Activated CD8-positive, alpha-beta memory T cell treated with anti-CD3 and anti-CD28 coated beads for 1 hour (primary cell): ENCODE measurements at places on chromosomes 16 and 17.

GRCh38 chr16:78792952-78793351 is 693.5 kb downstream of the WWOX start:
- DNase-seq, result no peak

- no peak for DNase-seq
Observed at GRCh38 chr17:79742951-79743476, 12.3 kb downstream of the ENPP7 start.

GRCh38 chr16:87855852-87856715 is 13.2 kb downstream of the SLC7A5 start:
- no peak for DNase-seq

DNA sequence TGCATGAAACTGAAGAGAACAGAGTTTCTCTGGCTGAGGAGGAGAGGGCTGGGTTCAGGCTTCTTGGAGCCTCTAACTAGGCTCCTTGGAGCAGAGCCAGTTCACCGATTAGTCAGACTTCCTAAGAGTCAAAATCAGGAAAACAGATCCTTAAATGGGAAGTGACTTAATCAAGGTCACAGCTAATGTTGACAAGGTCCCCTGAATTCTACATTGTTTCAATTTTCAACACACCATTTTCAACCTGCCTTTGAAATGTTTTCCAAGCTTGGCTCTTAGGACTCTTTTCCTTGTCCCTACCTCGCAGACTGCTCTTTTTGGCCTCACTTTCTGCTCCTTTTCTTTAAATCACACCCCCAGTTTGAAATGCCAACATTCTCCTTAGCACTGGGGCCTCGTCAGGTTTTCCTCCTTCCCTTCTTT is 16.3 kb downstream of the MYL4 start:
- DNase-seq, result no peak

GRCh38 chr17:41653892-41654677 is 29.7 kb upstream of the KRT17 start:
- no peak for DNase-seq

GRCh38 chr16:50313596-50314478 is 47.5 kb downstream of the ADCY7 start:
- peak; percentile 22 for DNase-seq

GRCh38 chr16:30356401-30357084 is 1.4 kb upstream of the CD2BP2 start:
- no peak for DNase-seq

DNA sequence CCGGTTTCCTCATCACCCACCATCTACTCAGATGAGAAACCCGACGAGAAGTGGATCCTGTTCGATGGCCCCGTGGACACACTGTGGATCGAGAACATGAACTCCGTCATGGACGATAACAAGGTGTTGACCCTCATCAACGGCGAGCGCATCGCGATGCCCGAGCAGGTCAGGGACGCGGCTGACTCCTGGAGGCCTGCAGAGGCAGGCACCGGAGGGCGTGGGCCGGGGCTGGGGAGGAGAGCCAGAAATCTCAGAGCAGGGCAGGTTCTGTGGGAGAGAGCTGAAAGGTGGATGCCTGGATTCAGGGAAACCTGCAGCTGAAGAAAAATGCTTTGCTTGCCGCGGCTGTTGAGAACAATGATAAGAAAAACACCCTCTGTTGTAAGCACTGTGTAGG is 47.2 kb upstream of the KDM6B start:
- no peak for DNase-seq

DNA sequence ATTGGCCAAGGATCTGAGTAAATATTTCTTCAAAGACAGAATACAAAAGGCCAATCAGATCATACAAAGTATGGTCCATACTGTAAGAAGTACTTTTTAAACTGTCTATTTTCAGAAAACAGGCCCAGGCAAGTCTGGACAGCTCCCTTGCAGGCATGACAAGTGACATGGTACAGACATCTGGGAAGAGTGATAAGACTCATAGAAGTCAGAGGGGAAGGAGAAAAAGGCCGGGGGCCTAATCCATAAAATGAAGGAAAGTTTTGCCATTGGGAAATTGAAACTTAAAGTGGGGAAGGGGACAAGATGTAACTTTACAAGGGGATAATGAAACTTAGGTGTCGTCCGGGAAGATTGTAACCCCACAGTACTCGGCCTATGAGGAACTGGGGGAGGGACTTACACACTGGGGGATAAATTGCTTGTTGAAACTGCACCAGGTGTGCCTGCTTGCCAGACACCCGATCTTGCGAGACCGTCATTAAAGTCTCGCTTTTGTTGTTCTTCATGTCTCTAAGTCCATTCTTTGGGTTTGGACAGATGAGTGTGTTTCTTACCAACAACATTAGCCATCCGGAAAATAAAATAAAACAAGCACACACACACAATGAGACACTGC is 684.0 kb downstream of the CDH11 start:
- no peak for DNase-seq

DNA sequence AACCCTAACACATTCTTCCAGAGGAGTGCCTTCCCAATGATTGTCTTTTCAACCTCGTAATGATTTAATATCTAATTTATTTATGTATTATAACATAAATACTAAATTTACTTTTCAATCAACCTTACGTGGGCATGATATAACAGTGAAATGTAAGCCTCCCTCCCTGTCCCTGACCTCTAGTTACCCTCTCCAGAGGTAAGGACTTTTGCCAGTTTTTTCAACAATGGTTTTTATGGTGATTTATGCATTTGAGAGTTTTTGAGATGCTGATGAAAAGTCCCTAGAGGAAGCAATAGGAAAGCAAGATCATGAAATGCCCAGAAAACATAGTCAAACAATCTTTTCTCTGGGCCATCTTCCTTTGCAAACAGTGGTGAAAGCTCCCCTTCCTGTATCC is 35.2 kb upstream of the PLLP start:
- DNase-seq, result no peak

DNA sequence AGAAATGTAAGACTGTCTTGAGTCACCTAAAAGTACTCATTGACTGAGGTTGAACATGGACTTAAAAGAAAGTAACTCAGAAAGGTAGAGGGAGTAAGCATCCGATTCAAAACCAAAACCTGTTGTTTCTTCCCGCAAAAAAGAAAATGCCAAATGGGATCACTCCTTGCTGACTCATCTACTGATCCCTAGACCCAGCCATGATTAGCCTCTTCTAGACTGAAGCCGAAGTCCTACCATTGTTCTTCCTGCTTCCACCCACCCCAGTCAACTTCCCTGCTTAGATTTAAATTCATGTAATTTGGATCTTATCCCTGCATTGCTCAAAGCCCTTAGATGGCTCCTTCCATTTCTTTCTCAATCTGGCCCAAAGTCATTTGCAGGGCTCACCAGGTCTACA is 760.5 kb upstream of the SOX9 start:
- DNase-seq, result no peak

DNA sequence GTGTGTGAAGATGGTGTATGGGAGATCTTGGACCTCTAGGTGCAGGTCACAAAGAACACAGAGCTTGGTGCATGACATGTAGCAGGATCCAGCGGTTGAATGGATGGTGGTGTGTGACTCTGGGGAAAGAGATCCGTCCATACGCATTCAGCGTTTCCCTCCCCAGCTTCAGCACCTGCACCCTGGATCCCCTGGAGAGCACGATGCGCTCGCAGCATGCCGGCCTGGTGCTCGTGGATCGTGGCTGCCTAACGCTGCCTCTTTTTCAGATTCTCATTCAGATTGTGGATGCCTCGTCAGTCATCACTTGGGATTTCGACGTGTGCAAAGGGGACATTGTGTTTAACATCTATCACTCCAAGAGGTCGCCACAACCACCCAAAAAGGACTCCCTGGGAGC is 70.9 kb downstream of the SEC14L1 start:
- DNase-seq, result no peak

- no peak for DNase-seq
Observed at GRCh38 chr16:87556941-87557459, 45.3 kb upstream of the JPH3 start.

DNA sequence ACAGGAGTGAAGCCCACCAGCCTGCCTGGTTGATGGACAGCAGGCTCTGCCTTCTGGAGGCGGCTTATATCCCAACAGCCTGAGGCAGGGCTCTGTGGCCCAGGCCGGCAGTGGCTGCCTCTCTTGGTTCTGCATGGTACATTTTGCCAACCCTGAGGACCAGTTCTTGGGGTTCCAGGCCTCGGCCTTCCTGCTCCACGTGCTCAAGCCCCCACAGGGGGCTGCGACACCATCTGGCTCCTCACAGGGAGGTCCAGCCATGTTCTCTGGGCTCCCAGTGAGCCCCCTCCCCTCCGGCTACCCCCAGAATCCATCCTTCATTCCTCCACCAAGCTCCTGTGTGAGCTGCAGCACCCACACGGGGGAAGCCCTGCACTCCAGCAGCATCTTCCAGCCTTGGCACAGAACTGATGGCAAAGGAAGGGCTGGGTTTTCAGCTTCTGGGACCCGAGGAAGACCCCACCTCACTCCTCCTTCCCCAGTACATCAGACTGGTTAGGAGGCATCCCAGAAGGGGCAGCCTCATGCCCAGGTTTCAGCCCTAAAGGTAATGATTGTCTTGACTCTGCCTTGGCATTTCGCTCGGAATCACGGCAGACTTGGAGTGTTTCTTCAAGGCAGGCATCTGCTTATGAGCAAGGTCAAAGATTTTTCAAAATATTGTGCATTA is 231.2 kb downstream of the CPPED1 start:
- DNase-seq, result no peak

DNA sequence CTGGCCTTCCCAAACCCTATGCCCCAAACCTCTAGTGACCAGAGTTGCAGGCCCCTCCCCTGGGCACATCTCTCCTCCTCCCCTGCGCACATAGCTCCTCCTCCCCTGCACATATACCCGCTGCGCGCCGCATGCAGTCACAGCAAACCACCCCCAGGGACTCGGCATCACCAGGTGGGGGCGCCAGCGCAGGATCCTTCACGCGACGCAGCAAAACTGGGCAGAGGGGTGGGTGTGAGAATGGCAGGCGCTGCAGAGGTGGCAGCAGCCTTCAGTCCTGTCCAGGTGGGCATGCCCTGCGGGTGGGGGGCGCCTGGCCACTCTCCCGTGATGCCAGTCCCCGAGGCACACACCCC is 5.6 kb downstream of the CORO6 start:
- DNase-seq, result peak; percentile 82

DNA sequence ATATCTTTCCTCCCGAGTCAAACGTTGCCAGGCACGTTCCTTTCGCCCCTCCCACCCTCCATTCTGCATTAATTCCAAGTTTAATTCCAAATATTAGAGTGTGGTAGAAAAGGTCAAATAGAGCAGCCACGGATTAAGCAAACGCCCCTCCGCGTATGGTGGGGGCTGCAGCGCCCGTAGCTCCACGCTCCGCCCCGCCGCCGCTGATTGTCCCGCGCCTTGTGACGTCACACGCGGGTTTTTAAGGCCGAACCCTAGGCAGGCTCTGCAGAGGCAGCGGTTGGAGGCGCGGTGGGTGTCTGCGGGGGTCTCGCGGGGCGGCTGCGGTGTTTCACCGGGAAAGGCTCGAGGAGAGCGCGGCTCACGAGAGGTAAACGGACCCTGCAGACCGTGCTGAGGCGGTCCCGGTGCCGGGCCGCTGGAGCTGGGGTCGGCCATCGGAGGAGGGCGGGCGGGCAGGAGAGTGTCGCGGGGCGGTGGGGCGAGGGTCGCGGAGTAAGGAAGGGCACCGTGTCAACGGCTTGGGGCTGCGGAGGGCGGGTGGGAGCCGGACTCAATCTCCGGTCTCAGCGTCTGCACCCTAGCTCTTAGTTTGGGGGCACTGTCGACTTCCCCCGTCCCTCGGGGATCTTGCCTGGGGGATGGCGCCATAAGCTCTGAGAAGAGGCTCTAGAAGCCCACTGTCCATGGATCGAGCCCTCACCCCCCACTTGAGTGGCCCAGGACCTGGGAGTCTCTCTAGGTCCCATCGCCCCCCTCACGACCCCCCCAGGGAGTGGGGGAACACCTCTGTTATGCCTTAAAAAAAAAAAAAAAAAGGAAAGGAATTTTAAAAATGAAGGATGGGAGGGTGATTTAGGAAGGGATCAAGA is at the start of gene ARL4D:
Gene ARL4D, plus strand, starts transcription at position 270 of the 872 bp plus-strand sequence. CDS start 740 bp downstream, outside the sequence.
- peak; percentile 66 for DNase-seq

DNA sequence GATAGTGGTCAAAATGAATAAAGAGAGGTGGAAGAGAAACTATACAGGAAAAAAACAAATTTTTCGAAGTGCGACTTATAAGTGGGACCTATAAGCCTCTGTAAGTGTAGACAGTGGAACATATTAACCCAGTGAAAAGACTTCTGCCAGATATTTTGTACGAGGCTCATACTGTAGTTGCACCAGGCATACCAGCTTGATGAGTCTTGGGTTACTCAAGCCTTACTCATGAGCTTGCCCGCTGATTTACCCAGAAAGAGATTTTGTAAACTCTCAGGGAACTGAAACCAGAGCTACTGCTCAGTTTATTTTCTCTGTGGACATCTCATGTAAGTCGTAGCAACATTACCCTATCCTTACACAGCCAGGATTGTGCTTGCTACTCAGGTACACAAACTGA is 708.0 kb upstream of the SOX9 start:
- DNase-seq, result no peak

- peak; percentile 36 for DNase-seq
Observed at GRCh38 chr16:3065069-3065741, at the start of gene IL32. Gene IL32 (plus strand): TSS chr16:3065640. CDS start chr16:3065812, 172 bp downstream.

DNA sequence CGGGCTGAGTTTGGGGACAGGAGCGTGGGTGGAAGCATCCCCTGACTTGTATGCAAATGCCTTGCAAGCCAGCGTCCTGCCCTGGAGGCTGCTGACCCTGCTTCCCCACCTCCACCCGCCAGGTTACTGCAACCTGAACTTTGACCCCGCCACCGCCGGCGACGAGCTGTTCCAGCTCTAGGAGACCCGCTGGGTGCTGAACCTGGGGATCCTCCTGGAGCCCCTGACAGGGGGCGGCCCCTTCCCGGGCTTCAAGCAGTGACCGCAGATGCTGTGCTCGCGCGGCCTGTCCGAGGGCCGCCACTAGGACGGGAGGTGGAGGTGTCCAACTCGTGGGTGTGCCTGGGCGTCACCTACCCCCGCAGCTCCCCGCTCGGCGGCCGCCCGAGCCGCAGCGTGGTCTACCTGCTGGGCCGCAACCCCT is 10.7 kb upstream of the SLC16A5 start:
- DNase-seq, result no peak

DNA sequence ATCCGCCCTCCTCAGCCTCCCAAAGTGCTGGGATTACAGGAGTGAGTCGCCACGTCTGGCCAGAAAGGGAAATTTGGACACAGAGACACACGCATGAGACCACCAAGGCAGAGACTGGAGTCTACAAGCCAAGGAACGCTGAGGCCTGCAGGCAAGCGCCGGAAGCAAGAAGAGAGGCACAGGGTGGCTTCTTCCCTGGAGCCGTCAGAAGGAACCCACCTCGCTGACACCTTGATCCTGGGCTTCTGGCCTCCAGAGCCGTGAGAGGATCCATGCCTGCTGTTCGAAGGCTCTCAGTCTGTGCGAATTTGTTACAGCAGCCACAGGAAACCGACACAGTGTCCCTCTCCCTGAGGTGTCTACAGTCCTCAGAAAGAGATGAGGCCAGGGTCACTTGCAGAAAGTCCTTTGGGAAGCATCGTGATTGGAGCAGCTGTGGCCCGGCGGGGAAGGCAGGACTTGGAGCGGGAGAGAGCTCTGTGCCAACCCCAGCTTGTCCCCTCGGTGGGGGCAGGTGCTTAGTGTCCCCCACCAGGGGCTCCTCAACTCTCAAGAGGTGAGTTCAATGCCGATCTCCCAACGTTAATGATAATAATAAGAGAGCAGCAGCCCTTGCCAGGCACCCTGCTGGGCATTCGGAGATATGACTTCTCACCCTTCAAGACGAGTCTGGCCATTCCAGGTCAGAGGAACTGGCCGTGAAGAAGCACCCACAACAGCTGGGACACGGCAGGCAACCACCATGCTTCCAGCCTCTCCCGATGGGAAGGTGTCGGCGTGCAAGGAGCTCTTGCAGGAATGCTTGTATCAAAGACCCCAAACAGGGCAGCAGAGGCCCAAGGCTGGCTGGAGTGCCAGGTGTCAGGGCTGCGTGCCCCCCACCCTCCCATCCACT is 68.4 kb upstream of the TNRC6C start:
- DNase-seq, result no peak

- DNase-seq, result no peak
Observed at GRCh38 chr17:57595947-57596695, 149.0 kb downstream of the CCDC182 start.
